ENCODE measurements at places on chromosomes 3 and 15.
A peak's percentile ranks its signal among the peaks of the same experiment; 100 is the strongest.

DNA sequence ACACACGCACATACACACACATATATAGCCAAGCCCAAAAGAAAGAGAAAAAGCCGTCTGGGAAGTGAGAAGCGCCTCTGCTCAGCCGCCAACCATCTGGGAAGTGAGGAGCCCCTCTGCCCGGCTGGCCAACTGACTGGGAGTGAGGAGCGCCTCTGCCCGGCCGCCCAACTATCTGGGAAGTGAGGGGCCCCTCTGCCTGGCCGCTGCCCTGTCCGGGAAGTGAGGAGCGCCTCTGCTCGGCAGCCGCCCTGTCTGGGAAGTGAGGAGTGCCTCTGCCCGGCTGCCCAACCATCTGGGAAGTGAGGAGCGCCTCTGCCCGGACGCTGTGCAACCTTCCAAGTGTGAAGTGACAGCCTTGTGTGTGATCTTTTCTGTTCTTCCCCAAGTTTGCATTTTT lies 49.2 kb downstream of the FHIT start:
- H3K4me1 ChIP-seq, result peaks cover 2% of the 10 kb centered on the region
- no peak overlapping the region for H3K27ac ChIP-seq
- no peaks in the 10 kb centered on the region for H3K27me3 ChIP-seq
- peak overlapping the region; percentile 63 for H3K4me3 ChIP-seq
- DNase-seq, result no peak

DNA sequence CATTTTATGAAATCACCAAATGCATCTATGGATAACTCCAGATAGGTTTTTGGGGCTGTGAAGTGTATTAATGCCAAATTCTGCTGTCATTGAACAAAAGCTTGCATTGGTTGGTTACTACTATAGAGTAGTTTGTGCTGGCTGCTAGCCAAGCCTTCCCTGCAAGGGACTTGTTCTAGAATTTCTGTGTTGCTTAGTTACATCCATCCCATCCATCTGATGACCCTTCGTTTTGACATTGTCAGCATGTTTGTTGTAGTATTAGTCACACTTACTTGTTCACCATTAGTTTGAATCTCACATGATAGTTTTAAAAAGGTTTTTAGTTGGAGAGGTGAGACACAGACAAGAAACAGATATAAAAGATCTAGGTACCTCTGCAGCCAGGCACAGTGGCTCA lies 7.0 kb upstream of the NIPA2 start:
- no peak for DNase-seq
- H3K36me3 ChIP-seq, result peaks cover 13% of the 10 kb centered on the region
- H3K4me3 ChIP-seq, result no peak overlapping the region
- H3K27ac ChIP-seq, result no peak overlapping the region

- no peaks in the 10 kb centered on the region for H3K36me3 ChIP-seq
- H3K27me3 ChIP-seq, result no peaks in the 10 kb centered on the region
- peaks cover 30% of the 10 kb centered on the region for H3K4me1 ChIP-seq
- DNase-seq, result no peak
- no peak overlapping the region for H3K4me3 ChIP-seq
- H3K27ac ChIP-seq, result no peak overlapping the region
Measured at GRCh38 chr3:44970926-44971490, 5.0 kb downstream of the ZDHHC3 start.

DNA sequence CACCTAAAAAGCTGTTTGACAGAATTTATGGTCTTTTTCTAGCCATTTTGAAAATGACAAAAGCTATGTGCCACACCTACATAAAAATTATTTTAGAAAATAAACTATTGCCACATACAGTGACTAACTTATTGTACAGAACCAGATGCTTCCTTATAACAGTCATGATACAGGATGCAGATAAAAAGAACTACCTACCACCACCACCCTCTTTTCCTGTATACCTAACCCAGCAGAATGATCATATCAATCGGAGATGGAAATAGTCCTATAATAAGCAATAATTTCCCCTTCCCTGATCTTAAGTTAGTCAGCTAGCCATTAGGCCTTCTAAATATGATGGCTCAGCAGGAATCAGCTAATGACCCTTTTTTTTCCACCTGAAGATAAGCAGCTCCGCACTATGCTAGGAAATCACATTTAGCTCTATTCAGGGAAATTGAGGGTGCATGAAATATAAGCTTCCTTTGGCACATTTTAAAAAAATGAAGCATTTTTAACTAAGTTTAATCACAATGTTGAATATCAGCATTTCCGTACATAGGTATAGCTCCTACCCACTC lies 155.5 kb upstream of the SETMAR start:
- H3K27ac ChIP-seq, result no peak overlapping the region
- peaks cover 2% of the 10 kb centered on the region for H3K4me1 ChIP-seq

DNA sequence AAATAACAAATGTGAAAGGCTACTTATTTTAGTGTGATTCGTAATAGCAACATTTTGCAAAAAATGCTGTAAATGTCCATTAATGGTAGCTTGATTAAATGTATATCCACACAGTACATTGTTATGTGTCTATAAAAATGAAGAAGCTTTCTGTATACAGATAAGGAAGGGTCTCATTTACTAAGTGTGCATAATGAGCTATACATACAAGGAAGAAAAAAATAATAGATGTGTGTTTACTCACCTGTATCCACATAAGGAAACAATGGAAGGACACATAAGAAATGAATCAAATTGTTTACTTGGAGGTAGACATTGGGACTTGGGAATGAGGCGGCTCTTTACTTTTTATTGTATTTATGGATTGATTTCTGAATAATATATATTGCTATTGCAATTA lies 34.9 kb downstream of the MED12L start:
- DNase-seq, result no peak
- H3K36me3 ChIP-seq, result no peaks in the 10 kb centered on the region
- H3K4me3 ChIP-seq, result no peak overlapping the region
- H3K27ac ChIP-seq, result no peak overlapping the region
- peaks cover 3% of the 10 kb centered on the region for H3K27me3 ChIP-seq
- no peaks in the 10 kb centered on the region for H3K4me1 ChIP-seq

GRCh38 chr3:170953229-170953628 lies 44.8 kb upstream of the EIF5A2 start:
- no peak for DNase-seq
- no peaks in the 10 kb centered on the region for H3K36me3 ChIP-seq
- peaks cover 11% of the 10 kb centered on the region for H3K27me3 ChIP-seq
- no peak overlapping the region for H3K4me3 ChIP-seq
- H3K4me1 ChIP-seq, result no peaks in the 10 kb centered on the region

- no peaks in the 10 kb centered on the region for H3K36me3 ChIP-seq
- peaks cover 2% of the 10 kb centered on the region for H3K27me3 ChIP-seq
- DNase-seq, result no peak
- no peaks in the 10 kb centered on the region for H3K4me1 ChIP-seq
- no peak overlapping the region for H3K4me3 ChIP-seq
Measured at GRCh38 chr3:109098079-109098644, 19.8 kb downstream of the MORC1 start.

DNA sequence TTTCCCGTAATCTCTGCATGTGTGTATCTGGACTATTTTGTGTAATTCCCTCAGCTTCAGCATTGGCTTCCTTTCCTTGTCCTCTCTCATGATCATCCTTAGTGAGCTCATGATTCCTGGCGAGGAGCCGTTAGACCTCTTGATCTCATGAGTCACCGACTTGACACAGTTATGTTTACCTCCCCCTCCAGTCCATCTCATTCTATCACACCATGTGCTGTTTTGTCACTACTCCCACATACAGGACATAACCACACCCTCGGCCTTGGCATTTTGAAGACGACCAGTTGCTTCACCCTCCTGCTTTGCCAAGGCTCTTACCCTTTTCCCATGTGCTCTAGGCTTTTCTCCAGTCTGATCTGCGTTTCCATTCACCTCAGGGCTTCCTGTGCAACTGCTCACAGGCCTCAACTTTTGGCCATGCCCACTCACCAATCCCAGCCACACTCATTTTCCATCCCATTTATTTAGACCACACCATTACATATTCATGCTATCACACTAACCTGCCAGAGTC lies 41.5 kb downstream of the CP start:
- no peak overlapping the region for H3K4me3 ChIP-seq
- no peak for DNase-seq
- no peaks in the 10 kb centered on the region for H3K4me1 ChIP-seq
- no peaks in the 10 kb centered on the region for H3K27me3 ChIP-seq

DNA sequence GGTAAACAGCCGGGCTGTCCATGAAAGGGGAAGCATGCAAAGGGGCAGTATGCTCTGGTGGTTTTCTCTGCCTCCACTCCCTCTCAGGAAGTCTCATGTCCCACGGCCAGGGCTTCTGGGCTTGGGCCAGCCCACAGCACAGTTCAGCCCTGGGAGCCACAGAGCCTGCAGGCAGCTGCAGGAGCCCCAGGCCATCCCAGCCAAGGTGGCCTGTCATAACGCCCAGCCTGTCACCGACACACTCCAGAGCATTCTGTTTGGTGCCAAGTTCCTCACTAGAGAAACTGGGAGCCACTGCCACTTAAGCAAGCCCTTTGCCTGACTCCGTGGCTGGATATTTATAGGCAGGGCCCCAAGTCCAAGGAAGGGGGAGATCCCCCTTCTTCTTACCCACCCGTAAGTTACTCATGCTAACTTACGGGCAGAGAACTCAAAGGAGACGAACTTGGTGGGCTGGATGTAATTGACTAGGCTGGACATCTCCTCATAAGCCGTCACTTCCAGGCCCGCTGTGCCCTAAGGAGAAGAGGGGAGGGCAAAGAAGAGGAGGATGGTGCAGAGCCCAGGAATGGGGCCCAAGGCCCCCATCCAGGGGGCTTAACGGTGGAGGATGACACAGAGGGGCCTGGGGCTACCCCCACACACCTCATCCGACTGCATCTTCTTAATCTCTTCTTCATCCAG lies 11.7 kb downstream of the PLCB2 start:
- H3K4me3 ChIP-seq, result no peak overlapping the region
- no peak overlapping the region for H3K27ac ChIP-seq

DNA sequence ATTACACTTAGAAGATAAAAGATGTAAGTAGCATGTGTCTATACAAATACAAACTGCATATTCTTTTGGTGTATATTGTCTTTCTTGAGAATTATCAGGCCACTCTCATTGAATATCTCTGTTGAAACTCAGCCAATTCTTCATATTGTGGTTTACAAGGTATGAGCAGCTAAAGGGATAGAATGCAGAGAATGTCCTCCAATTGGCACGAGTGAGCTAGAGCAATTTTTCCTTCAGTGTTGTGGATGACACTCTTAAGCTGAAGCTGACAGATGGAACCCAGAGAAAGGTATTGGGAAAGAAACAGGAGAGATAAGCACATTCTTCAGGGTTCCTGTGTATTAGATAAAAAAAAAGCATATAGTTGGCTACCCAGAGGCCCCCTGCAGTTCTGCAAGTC lies 453.1 kb downstream of the EPHA3 start:
- no peaks in the 10 kb centered on the region for H3K36me3 ChIP-seq
- no peaks in the 10 kb centered on the region for H3K27me3 ChIP-seq
- no peaks in the 10 kb centered on the region for H3K4me1 ChIP-seq
- H3K27ac ChIP-seq, result no peak overlapping the region
- no peak for DNase-seq

GRCh38 chr3:42357335-42357734 lies 53.1 kb downstream of the LYZL4 start:
- H3K4me3 ChIP-seq, result no peak overlapping the region
- DNase-seq, result no peak
- no peaks in the 10 kb centered on the region for H3K36me3 ChIP-seq
- no peaks in the 10 kb centered on the region for H3K4me1 ChIP-seq
- H3K27ac ChIP-seq, result no peak overlapping the region

Measured in memory B cell (primary cell).